ENCODE measurements at places on chromosomes 2 and 18. TPM values are rescaled to one million over a fixed set of nuclear protein-coding genes. Genes with fewer than 3 reads are reported as not detected.

The DNAJB2 gene
- total RNA-seq, result 56.4 TPM

The BOLL gene
- not detected for total RNA-seq

The IGFBP5 gene
- not detected for total RNA-seq

The FN1 gene
- total RNA-seq, result 0.18 TPM

The CROCC2 gene
- total RNA-seq, result not detected

The CXCR1 gene
- not detected for total RNA-seq

Data from CD8-positive, alpha-beta memory T cell (primary cell).